ENCODE measurements at places on chromosomes 7 and 10.

DNA sequence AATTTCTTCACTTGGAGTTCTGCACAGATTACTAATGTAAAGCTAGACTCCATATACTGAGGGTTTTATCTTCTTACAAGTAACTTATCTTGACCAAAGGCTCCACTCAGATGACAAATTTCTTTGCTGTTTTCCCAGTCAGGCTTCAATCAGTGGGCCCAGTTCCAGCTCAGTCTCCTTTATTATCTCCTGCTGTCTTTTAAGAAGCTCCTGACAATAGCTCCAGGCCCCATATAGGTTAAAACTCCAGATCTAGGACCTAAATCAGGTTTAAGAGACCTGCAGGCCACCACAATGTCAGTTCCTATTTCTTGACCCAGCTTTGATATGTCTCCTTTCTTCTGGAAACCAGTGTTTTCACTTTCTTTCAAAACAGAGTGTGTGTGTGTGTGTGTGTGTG lies 165.2 kb downstream of the RELN start:
- no peak for DNase-seq

- DNase-seq = no peak
Observed at GRCh38 chr10:11875494-11876281, 52.5 kb downstream of the PROSER2 start.

DNA sequence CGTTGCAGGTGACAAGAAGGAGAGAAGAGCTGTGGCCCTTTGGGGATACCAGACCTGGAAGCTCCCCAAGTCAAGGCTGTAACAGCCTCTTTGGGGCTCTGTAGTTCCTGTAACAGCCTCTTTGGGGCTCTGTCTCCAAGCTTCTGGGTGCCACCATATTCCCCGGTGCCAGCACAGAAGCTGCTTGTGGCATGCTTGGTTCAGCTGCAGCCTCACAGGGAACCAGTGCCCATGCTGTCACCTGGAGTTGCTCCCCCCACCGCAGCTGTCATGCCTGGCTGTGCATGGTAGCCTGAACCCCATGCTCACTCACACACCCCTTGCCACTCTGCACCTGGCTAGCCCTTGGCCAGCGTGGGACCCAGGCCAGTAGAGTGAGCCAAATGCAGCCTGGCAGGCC lies 109.1 kb downstream of the ELAPOR2 start:
- DNase-seq = no peak

- DNase-seq = no peak
Observed at GRCh38 chr10:9950070-9950469, 1067.6 kb upstream of the CELF2 start.
